Hypothalamus (tissue), 51 donors: ENCODE measurements at places on chromosomes 16 and 17.

DNA sequence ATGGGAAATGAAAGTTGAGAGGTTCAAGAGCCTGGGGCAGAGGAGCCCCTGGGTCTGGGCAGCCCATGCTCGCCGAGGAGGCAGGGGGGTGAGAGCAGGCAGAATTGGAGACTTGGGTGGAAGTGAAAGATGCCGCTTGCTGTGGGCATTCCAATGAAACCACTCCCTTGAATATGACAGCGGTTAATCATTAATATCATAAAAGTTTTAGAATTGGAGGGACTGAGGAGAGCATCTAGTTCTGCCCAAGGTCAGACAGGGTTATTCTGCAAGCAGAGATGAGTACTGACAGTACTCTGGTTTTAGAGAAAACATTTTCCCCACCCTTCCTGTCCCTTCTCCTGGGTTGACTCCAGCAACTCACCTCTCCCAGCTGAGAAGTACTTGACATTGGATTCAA, 180.2 kb downstream of the MSI2 start:
- DNase-seq = no peak

GRCh38 chr16:67539691-67540635, 11.3 kb downstream of the RIPOR1 start:
- no peak for DNase-seq

GRCh38 chr16:81583893-81584631, 139.5 kb downstream of the CMIP start:
- DNase-seq = no peak

- DNase-seq = no peak
These were observed 636 bp upstream of the RAP1GAP2 start for GRCh38 chr17:2795441-2796163.

DNA sequence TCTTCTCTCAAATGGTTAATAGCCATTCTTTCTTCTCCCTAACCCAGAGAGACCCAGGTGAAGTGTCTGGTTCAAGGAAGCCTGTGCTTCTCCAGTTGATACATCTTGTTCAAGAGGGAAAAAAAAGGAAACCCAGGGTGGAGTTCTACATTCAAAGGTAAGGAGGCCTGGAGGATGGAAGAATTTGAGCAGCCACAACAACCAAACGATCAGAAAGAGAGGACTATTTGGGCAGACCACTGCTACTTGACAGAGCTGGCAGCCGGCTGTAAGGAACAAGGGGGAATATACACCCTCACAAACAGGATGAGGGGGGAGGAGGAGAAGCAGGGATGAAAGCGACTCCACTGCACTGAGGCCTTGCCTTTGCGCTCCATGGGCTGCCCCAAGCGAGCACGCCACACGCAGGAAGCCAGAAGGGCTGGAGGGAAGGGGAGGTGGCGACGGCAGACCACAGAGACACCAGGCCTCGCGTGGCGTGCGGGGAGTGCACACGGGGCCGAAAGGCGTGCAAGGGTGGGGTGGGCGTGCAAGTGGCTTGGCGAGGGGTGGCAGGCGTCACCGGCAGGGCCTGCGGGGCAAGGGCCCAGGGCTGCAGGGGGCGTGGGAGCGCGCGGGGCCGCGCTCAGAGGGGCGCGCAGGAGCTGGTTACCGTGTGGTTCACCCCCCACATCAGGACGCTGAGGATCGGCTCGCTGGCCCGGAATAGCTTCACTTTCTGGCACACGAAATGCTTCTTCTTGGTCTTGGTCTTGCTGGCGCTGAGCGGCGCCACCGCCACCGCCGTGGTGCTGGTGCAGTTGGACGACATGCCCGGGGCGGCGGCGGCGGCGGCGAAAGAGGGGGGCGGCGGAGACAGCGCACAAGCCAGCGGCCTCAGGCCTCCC, 499 bp downstream of the PIP4K2B start:
- DNase-seq = no peak

- no peak for DNase-seq
These were observed 2.2 kb downstream of the LDHD start for GRCh38 chr16:75114179-75114945.

- DNase-seq = no peak
These were observed 181.7 kb downstream of the WWOX start for GRCh38 chr16:78281115-78281514.

DNA sequence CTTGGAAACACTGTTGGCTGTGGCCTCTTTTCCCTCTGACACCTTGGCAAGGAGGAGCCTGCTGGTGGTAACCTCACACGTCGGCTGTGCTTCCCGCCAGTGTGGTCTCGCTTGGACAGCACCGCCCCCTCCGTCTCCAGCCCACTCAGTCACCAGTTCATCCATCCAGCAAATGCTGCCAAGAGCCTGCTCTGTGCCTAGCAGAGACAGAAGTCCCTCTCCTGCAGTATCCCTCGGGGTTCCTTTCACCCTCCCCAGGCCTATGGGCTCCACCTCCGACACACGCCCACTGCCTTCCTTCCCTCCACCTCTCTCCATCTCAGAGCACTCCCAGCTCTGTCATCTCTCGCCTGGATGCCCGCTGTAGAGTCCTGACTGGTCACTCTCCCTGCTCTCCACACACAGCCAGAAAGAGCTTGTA, 12.3 kb downstream of the CACNG4 start:
- DNase-seq = no peak

DNA sequence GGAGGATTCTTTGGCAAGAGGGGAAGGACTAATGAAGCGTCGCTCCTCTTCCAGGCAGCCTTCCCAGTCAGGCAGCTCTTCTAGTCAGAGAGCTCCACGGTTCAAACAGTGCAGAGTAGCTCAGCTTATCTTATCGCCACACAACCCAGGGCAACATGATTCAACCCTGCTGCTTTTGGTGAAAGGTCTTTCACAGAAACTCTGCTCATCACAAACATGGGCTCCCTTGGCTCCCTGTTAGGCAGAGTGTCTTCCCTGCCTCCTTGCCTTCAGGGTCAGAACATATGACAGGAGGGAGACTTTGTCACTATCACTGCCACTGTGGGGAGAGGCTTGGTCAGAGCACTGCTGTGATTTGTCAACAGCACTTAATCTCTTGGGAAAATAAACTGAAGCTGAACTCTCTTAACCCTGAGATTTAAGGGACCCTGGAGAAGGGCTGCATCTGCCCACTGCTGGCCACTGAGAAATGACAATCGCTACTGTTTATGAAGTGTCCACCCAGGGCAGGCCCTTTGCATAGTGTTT, 6.9 kb upstream of the SLC13A2 start:
- DNase-seq = no peak

- no peak for DNase-seq
These were observed 81.4 kb downstream of the XYLT1 start for GRCh38 chr16:17389384-17389783.

GRCh38 chr17:51229889-51230288, 30.0 kb downstream of the MBTD1 start:
- DNase-seq = no peak

DNA sequence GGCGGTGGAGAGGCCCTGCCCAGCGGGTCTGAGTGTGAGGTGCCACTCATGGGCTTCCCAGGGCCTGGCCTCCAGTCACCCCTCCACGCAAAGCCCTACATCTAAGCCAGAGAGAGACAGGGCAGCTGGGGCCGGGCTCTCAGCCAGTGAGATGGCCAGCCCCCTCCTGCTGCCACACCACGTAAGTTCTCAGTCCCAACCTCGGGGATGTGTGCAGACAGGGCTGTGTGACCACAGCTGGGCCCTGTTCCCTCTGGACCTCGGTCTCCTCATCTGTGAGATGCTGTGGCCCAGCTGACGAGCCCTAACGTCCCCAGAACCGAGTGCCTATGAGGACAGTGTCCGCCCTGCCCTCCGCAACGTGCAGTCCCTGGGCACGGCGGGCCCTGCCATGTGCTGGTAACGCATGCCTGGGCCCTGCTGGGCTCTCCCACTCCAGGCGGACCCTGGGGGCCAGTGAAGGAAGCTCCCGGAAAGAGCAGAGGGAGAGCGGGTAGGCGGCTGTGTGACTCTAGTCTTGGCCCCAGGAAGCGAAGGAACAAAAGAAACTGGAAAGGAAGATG, 11.2 kb downstream of the VASN start:
- DNase-seq = no peak

- DNase-seq = no peak
These were observed 22.5 kb upstream of the DYNLL2 start for GRCh38 chr17:58060596-58061191.

DNA sequence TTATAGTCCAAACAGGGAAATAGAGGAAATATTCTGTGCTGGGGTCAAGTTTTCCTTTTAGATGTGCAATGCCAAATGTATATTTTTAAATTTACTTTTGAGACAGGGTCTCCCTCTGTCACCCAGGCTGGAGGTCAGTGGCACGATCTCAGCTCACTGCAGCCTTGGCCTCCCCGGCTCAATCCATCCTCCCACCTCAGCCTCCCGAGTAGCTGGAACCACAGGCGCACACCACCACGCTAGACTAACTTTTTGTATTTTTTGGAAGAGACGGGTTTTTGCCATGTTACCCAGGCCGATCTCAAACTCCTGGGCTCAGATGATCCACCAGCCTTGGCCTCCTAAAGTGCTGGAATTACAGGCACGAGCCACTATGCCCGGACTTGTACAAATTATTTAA, 25.8 kb upstream of the MED13 start:
- no peak for DNase-seq

- no peak for DNase-seq
These were observed 264.9 kb downstream of the FTO start for GRCh38 chr16:53968896-53969295.

DNA sequence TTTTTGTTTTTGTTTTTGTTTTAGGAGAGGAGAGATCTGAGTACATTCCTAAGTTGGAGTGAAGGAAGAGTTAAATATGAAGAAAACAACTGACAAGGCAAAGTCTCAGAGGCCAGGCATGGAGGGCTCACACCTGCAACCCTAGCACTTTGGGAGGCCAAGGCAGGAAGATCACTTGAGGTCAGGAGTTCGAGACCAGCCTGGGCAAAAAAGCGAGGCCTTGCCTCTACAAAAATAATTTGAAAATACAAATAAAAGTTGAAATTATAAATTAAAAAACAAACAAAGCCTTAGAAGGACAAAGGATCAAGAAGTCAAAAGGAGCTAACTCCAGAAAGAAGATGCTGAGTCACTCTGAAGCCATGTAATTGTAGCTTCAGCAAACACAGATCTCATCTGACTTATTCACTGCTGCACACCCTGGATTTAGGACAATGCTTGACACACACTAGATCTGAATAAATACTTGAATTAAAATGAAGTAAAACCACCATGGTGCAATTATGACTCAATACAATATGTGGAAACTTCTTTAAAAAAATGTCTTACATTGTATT, 9.1 kb downstream of the CEP20 start:
- DNase-seq = no peak

GRCh38 chr17:9286434-9286833, 265.1 kb downstream of the NTN1 start:
- no peak for DNase-seq

- DNase-seq = no peak
These were observed 63.4 kb downstream of the ANKRD11 start for GRCh38 chr16:89426736-89427530.

DNA sequence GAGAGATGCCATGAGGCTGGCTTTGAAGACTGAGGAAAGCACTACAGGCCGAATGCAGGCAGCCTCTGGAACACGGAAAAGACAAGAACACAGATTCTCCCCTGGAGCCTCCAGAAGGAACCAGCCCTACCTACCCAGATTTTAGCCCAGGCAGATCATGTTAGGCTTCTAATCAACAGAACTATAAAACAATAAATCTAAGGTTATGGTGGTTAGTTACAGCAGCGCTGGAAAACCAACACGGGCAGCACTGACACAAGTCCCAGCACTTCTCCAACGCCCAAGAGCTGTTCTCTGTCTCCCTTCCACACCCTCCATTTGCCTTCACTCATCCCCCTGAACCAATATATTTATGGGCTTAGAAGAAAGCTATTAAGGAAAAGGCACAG, 7.5 kb downstream of the ANKRD11 start:
- no peak for DNase-seq

DNA sequence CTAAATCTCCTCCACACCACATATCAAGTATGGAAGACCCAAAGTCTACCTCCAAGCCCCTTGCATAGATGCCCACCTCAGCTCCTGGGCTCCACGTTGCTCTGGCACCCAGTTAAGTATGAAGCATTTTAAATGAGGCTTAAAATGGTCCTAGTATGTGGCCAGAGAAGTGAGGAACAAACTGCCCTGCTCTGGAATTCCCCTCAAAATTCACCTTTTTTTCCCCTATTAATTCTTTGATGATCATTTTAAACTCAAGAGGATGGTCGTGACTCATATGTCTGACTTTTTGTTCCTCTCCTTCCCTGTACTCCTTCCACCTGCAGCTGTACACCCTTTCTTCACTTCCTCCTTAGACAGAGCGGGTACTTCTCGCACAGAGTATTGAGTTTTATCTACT, 234.5 kb upstream of the MYOCD start:
- no peak for DNase-seq
